ENCODE measurements at places on chromosomes 12 and 14.

GRCh38 chr12:123681605-123682004 is 10.7 kb downstream of the TCTN2 start:
- DNase-seq, result no peak

DNA sequence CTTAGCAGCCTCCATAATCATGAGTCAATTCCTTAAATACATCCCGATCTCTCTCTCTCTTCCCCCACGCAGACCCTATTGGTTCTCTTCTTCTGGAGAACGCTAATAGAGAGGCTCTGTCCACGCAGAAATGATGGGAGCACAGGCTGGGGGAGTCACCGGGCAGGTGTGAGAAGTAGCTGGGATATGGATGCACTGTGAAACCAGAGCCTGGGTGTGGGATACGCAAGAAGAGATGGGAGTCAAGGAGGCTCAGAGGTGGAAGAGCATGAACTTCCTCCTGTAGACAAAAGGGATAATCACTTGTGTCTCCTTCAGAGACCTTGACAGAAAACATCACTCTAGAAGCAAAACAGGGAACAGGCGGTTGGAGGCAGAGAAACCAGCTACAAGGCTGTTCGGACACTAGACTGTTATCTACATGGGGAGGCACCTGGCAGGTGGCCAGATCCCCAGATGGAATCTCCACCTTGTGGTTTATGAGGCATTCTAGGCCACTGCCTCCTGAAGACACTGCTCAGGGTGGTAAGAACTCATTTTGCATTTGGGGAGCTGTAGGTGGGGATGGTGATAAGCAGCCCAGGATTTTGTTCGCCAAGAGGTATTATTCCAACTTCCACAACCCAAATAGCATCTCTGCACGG is 7.2 kb upstream of the SELPLG start:
- no peak for DNase-seq

DNA sequence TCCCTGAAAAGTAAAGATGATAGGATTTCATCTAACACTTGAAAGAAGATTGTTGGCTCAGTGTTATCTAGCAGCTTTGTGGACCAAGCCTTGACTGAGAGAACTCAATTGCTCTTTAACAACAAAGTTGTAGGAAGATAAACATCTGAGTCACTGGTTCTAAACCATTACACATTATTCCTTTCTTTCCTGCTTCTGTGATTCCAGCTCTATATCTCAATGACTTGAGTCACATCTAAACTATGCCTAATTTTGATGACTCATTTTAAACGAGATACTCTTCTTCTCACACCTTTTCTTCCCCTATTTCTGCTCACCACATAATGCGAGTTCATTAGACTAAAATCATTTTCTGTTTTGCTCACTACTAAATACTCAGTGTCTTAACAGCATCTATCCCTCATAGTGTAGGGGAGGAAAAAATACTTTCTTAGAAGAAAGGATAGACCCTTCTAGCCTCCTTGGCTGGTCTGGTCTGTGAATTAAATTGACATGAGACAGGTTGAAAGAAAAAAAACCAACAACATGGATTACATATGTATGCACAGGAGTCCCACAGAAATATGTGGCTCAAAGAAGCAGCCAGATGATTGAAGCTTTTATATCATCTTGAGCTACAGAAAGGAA is 201.4 kb downstream of the C12orf50 start:
- DNase-seq, result no peak

- DNase-seq, result no peak
Observed at GRCh38 chr14:105092171-105093037, 27.2 kb upstream of the GPR132 start.

DNA sequence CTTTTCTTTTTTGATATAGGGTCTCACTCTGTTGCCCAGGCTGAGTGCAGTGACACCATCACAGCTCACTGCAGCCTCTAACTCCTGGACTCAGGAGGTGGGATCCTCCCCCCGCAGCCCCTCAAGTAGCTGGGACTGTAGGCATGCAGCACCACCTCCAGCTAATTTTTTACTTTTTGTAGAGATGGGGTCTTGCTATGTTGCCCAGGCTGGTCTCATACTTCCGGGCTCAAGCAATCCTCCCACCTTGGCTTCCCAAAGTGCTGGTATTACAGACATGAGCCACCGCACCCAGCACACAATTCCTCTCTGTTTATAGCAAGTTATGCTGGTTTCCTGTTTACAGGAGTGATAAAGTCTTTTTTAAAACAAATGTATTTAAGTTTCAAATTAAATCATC is 39.5 kb upstream of the HIF1A start:
- DNase-seq, result no peak

GRCh38 chr14:105015905-105016304 is 5.0 kb downstream of the CDCA4 start:
- no peak for DNase-seq

DNA sequence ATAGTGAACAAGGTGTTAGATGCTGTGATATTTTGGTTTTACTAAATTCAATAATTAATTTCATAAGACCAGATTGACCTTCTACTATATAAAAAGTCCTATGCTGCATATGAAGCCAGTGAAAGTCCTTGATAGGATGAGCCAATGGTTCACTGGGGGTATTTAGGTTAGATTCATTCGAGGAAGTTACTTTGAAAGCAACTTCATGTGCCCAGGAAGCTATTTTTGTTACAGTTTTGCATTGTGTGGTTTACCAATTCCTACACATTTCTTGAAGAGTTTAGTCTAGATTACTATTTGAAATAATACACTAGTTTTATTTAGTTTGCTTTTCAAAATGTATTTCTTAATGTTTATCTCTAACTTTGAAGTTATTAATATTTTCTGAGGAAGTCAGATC is 58.5 kb upstream of the RMST start:
- no peak for DNase-seq

DNA sequence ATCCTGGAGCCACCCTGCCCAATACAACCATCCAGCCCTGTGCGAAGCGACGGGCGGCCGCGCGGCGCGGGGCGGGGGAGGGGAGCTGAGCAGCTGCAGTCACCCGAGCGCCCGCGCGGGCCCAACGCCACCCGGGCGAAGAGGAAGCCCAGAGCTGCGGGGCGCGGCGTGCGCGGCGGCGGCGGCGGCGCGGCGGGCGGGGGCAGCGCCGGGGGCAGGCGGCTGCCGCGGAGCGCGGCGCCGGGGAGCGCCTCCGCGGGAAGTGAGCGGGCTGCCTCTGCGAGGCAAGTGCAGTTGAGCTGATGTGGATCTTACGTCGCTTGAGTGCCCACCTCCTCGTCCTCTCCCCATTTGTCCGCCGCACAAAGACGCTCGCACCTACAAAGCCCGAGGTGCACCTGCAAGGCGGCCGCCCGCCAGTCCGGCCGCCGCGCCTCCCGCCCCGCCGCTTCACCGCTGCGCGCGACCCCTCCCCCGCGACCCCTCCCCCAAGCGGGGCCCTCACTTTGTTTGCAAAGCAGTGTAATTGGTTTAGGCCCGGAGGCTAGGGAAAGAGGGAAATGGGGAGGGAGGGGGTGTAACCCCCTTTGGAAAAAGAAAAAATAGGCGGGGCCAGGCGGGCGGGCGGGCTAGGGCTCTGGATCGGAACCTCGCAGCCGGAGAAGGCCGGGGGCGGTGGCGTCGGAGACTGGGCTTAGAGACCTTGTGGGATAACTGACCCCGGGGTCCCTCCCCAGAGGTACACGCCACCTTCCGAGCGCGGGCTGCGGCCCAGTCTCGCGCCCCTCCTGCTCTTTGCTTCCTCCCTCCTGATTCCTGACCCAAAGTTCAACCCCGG is at the start of the genes FOXA1 and TTC6:
TSS of gene FOXA1 (minus strand) at position 279 of the 838 bp plus-strand sequence. CDS start at position 2, 277 bp downstream.
TSS of gene TTC6 (plus strand) at position 659 of the 838 bp plus-strand sequence. CDS start 26,436 bp downstream, outside the sequence.
- DNase-seq, result no peak

- no peak for DNase-seq
Observed at GRCh38 chr14:56414236-56414635, 165.4 kb upstream of the TMEM260 start.

DNA sequence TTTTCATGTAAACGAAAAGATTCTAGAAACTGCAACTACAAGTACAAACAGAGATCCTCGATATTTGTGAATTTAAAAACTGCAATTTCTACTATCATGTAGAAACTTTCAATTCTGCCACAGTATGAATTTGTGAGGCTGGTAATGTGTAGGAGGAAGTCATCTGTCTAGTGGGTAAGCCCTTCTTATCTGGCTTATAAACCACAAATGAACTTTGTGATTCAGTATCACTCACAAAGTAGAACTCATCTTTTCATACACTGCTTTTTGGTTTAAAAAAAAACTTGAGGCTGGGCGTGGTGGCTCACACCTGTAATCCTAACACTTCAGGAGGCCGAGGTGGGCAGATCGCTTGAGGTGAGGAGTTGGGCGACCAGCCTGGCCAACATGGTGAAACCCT is 20.7 kb downstream of the GTF2A1 start:
- DNase-seq, result no peak

GRCh38 chr12:104743202-104743580 is 214.9 kb downstream of the SLC41A2 start:
- no peak for DNase-seq

DNA sequence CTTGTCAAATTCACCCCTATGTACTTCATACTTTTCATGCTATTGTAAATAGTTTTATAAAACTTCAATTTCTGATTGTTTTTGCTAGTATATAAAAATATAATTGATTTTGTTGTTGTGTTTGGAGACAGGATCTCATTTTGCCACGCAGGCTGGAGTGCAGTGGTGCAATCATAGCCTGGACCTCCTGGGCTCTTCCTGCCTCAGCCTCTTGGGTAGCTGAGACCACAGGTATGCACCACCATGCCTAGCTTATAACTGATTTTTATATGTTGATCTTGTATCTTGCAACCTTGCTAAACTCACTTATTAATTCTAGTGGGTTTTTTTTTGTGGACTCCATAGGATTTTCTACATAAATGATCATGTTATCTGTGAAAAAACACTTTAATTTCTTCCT is 23.5 kb downstream of the ATP5MC2 start:
- no peak for DNase-seq

DNA sequence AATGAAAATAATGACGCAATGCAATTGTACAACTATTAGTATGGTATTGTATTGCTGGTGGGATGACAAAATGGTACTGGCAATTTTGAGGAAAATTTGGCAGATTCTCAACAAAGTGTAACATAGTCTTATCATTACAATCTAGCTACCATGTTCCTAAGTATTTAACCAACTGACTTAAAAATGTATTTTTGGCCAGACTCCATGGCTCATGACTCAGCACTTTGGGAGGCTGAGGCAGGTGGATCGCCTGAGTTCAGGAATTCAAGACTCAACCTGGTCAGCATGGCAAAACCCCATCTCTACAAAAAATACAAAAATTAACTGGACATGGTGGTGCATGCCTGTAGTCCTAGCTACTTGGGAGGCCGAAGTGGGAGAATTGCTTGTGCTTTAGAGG is 1409.5 kb downstream of the AACS start:
- no peak for DNase-seq

DNA sequence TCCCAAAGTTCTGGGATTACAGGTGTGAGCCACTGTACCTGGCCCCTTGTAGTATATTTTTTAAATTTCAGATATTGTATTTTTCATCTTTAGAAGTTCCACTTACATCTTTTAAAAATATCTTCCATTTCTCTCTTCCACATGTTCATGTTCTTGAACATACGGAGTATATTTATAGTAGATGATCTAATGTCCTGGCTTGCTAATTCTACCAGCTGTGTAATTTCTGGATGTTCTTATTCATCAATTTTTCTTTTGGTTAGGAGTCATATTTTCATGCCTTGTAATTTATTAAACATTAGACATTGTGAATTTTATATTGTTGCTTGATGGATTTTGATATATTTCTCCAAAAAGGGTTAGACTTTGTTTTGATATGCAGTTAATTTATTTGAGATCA is 30.8 kb downstream of the NTN4 start:
- no peak for DNase-seq

DNA sequence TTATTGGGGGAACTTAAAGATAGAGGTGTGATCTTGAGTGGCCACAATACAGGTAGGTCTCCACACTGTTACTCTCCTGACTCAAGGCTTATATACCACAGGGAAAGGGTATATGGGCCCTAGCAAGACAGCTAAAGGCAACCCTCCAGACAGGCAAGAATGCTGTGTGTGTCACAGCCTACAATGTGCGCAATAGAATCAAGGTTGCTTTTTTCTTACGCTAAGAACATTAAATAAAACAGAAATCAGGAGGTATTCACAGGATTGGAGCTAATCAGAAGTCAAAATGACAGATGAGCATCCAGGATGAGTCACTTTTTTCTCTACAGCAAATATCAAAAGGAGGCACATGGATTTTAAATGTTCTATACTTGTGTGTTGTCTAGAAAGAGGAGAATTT is 1797.9 kb upstream of the SEL1L start:
- no peak for DNase-seq

- no peak for DNase-seq
Observed at GRCh38 chr12:110071504-110071903, 23.2 kb upstream of the C12orf76 start.

Data from stimulated activated CD4-positive, alpha-beta T cell treated with anti-CD3 and anti-CD28 coated beads, TNF-alpha, amount 100 ng/mL, for 24 hours (primary cell).